ENCODE measurements at places on chromosomes 1 and 21. TPM values are rescaled to one million over a fixed set of nuclear protein-coding genes. Genes with fewer than 3 reads are reported as not detected.

The SYPL2 gene
- total RNA-seq: 0.75 TPM

The HMGN2 gene
- total RNA-seq: 245 TPM

The TMEM200B gene
- total RNA-seq: 15.4 TPM

The PDE4B gene
- total RNA-seq: 0.36 TPM

The AP4B1 gene
- 16.8 TPM for total RNA-seq

The SLAMF9 gene
- total RNA-seq: not detected

The KRTAP12-3 gene
- not detected for total RNA-seq

The CYP4A11 gene
- total RNA-seq: not detected

The NUF2 gene
- total RNA-seq: 3.3 TPM

The SMPDL3B gene
- 0.21 TPM for total RNA-seq

Measured in chondrocyte (in vitro differentiated cells).